ENCODE measurements at places on chromosomes 7 and 10.

GRCh38 chr7:1864161-1864940, 194.3 kb downstream of the ELFN1 start:
- no peak for DNase-seq

DNA sequence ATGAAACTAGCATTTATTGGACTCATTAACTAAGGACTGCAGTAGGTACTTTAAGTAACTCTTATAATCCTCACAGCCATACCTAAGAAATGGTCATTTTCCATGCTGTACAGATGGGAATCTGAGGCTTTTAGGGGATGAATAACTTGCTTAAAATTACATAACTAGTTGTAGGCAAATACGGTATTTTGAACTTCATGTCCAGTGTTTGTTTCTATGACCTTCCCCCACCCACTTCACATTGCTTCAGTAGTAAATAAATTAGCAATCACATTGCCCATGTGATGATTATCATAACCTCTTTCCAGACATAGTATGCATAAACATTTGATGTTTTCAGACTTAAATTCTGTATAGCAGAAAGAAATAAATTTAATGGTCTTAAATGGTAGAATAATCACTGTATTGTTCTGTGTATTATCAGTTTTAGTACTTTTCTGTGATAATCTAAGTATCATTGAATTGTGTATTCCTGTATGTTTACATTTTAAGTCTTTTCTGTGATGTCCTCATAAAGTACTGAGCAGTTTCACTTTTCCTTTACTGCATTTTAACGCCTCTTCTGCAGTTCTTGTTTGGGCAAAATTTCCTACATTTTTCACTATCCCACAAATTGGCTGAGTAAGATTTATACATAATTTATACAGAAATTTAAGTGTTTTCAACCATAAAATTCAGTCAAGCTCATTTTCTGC, 48.3 kb downstream of the ANKIB1 start:
- no peak for DNase-seq

GRCh38 chr10:43385412-43386004, 14.1 kb downstream of the FXYD4 start:
- no peak for DNase-seq

DNA sequence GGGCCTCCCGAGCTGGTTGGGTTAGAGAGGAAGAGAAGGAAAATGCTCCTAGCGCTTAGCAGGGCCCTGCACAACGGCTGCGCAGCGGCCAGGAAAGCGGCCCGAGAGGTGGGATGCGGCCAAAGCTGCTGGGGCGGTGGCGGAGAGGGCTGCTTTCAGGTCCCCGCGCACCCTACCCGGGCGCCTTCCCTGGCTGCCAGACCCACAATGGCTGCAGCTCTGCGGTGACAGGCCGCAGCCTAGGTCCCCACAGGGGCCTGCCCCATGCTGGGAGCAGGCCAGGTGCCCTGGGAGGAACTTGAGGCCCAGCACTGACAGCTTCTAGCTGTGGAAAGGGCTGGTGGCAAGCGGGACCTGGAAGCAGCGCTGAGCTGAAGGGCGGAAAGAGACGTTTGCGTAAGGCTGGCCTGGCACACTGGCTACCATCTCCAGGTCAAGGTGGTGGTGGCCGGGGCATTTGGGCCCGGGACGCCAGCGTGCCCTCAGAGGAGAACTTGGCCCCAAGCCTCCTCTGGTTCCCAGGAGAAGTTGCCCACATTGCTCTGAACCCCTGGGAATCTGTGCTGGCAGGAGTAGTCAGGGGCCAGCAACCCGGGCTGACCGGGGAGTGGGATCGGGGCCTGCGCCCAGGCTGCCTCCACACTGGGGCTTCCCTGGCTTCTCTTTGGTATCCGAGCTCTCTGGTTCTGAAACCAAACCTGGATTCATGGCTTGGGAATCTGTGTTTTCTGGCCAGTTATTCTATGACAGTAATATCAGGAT, 72.9 kb upstream of the ZNF804B start:
- no peak for DNase-seq

- DNase-seq: no peak
Observed at GRCh38 chr7:140022582-140023211, 40.1 kb downstream of the PARP12 start.

All from right hindlimb (tissue), 1 donor.